A375 (cell line): ENCODE measurements at places on chromosomes 3 and 15. TPM values are rescaled to one million over a fixed set of nuclear protein-coding genes. Genes with fewer than 3 reads are reported as not detected.

The STXBP5L gene
- 0.04 TPM in 1 of 2 replicates, not detected in the other for total RNA-seq

The DUOXA1 gene
- total RNA-seq: not detected in 2 replicates

The TMEM41A gene
- 7.7 and 9.1 TPM in 2 replicates for total RNA-seq

The PLCB2 gene
- total RNA-seq: 0.98 and 1.9 TPM in 2 replicates

The MAPKAPK3 gene
- 45.7 and 50.8 TPM in 2 replicates for total RNA-seq

The AGBL1 gene
- total RNA-seq: not detected in 2 replicates
